Renal cortical epithelial cell (primary cell): ENCODE measurements at places on chromosomes 7 and 10. TPM values are rescaled to one million over a fixed set of nuclear protein-coding genes. Genes with fewer than 3 reads are reported as not detected.

The CPA1 gene
- total RNA-seq: not detected in 2 replicates

The LRRD1 gene
- 0.05 TPM in 1 of 2 replicates, not detected in the other for total RNA-seq

The UTF1 gene
- total RNA-seq: not detected in 2 replicates

The SPDYE5 gene
- 0.10 and 0.35 TPM in 2 replicates for total RNA-seq

The FGF8 gene
- total RNA-seq: not detected in 2 replicates

The KLF14 gene
- total RNA-seq: 0.05 TPM in 1 of 2 replicates, not detected in the other

The DKK1 gene
- total RNA-seq: 2.7 and 16.3 TPM in 2 replicates

- no peak for DNase-seq
Measured at GRCh38 chr7:1951159-1951536, 281.1 kb downstream of the ELFN1 start.

DNA sequence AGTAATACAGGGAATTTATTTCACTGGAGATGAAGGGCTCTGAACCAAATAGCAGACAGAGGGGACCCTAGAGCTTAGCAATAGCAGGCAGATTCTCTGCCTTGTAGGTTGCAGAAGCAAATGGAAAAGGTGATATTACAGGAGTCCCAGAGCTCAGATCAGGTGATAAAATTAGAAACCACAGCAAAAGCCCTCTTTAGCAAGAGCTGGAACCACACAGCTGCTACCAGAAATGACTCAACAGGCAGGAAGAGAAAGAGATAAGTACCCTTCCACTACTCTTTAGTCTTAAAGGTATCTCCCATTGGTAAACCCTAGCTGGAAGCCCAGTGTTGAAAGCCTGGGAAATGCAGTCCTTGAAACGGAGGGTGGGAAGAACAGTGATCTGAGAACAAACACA is 535.6 kb upstream of the GHITM start:
- peak; percentile 0 for DNase-seq

- DNase-seq: peak; percentile 41
Measured at GRCh38 chr7:129615018-129615417, 3.5 kb downstream of the NRF1 start.

DNA sequence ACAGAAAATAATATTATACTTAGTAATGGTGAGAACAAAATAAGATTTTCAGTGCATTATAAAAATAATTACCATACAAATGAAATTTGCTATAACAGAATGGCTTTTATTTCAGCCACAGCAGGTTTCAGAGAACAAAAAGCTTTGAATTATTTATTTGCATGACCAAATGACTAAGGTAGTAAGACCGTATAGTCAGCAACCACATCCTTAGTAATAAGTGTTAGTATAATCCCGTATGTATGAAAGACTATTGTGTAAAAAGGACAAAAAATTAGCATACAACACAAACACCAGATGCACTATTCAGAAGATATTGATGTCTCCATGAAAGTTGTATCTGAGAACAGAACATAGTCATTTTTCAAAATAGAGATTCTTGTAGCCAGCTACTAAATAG is 12.2 kb downstream of the PDZD8 start:
- DNase-seq: peak; percentile 92

GRCh38 chr10:119199231-119199992 is 8.0 kb upstream of the GRK5 start:
- DNase-seq: peak; percentile 76

- peak; percentile 98 for DNase-seq
Measured at GRCh38 chr10:126062131-126063032, 166.0 kb downstream of the FANK1 start.

GRCh38 chr10:80050752-80051151 is 27.7 kb upstream of the TMEM254 start:
- DNase-seq: no peak

- DNase-seq: no peak
Measured at GRCh38 chr10:131818510-131819234, 82.1 kb upstream of the PPP2R2D start.

GRCh38 chr7:4791738-4792536 is 16.5 kb downstream of the AP5Z1 start:
- no peak for DNase-seq
